ENCODE measurements at places on chromosomes 16 and 17.
A peak's percentile ranks its signal among the peaks of the same experiment; 100 is the strongest.

DNA sequence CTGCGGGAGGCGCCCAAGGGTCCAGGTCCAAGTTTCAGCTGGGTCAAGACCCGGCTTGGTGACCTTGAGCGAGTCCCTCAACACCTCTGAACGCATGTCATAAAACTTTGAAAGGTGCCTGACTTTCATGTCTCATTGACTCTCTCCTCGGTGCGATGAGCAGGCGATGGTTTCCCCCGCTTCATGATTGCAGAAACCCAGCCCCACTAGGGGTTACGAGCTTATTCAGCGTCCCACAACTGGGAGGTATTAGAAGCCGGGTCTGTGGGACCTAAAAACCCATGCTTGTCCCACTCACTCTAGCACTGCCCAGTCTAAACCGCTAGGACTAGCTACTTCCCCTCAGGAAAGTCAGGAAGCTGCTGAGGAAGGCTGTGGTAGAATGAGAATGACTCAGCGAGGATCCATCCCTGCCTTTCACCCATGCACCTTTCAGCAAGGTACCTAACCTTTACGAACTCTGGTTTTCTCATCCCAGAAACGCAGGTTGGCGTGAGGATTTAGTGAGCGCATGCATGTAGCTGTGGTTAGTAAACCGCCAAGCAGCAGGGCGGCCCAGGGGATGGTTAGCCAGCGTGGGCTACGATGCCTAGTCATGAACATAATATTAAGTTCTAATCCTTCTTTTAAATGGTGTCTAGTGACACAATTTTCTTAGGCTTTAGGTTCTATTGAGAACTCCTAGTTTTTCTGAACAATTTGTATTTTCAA, 26.2 kb upstream of the RFFL start:
- DNase-seq, result no peak

DNA sequence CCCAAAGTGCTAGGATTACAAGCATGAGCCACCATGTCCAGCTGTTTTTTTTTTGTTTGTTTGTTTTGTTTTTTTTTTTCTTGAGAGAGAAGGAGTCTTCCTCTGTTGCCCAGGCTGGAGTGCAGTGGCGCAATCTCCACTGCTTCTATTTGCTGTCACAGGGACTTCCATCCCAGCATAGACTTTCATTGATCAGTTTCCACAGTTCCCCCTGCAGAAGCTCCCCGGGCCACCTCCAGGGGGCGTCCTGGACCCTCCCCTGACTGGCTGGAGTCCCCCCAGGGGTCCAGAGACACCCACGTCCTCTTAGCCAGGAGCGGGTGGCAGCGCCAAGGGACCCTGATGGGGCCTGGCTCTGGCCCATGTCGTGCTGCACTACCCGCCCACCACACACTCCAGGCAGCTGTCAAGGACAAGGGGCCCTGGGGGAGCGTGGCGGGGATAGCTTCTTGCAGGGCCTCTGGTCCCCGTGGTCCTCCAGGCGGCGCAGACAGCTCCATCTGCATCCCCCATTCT, 3.1 kb upstream of the NPW start:
- DNase-seq, result no peak

- DNase-seq, result no peak
Measured at GRCh38 chr17:82787081-82787848, 35.4 kb downstream of the TBCD start.

GRCh38 chr16:70490261-70490660, 33.1 kb downstream of the COG4 start:
- DNase-seq, result no peak

- DNase-seq, result no peak
Measured at GRCh38 chr16:17474572-17474971, 3.8 kb upstream of the XYLT1 start.

DNA sequence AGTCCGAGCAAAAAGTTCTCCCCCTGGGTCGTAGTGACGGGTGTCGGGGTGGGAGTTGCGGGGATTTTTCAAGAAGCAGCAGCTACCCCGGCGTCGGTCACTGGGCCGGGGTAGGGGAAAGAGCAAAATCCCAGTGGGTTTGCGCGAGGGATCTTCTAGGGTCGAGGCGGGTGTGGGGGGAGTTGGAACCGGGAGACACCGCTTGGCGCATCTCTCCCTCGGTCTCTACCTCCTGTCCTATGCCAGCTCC, 2.3 kb upstream of the UBTF start:
- no peak for DNase-seq

DNA sequence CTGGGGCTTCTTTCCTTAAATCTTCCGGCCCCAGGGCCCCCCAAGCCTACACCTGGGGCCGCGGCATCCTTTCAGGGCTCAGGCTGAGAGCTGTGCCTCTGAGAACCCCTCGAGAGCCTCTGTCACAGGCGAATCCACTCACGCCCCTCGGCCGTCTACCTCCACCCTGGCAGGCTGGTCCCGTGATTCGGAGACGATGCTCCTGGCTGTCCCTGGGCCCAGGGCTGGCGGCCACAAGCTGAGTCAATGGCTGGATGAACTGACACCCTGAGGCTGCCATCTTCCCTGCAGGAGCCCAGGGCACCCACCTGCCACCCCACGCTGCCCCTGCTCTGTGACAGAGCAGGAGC, 4.4 kb downstream of the TEPSIN start:
- no peak for DNase-seq

GRCh38 chr16:2511996-2512734, 1.6 kb upstream of the ATP6V0C start:
- no peak for DNase-seq

GRCh38 chr17:77409282-77410161, 268.8 kb downstream of the SEC14L1 start:
- peak; percentile 57 for DNase-seq

Measured in neural crest cell (in vitro differentiated cells).